Kidney epithelial cell (primary cell): ENCODE measurements at places on chromosomes 6 and 20.

- no peak for DNase-seq
These were observed 194.2 kb upstream of the SGK1 start for GRCh38 chr6:134511984-134512683.

GRCh38 chr6:70764706-70765105 is 97.0 kb downstream of the SMAP1 start:
- DNase-seq: no peak

GRCh38 chr6:15527838-15528617 is 134.8 kb downstream of the DTNBP1 start:
- no peak for DNase-seq

DNA sequence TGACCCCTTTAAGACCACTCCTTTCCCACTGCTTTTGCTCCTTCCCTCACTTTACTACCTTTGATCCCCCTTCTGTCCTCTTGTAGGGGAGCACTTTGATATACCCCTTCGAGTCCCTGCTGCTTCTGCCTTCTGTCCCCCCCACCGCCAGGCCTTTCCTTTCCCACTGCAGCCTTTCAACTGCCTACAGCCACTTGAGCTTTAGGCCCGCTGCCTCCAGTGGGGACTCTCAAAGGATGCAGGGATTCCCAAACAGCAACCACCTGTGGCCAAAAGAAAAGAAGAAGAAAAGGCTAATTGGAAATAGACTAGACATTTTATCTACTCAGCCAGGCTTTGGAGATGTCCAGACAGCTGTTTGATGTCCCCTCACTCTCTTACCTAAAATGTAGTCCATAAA is 77.0 kb upstream of the DTNBP1 start:
- DNase-seq: no peak

GRCh38 chr20:14826543-14827313 is 489.3 kb upstream of the FLRT3 start:
- DNase-seq: no peak

DNA sequence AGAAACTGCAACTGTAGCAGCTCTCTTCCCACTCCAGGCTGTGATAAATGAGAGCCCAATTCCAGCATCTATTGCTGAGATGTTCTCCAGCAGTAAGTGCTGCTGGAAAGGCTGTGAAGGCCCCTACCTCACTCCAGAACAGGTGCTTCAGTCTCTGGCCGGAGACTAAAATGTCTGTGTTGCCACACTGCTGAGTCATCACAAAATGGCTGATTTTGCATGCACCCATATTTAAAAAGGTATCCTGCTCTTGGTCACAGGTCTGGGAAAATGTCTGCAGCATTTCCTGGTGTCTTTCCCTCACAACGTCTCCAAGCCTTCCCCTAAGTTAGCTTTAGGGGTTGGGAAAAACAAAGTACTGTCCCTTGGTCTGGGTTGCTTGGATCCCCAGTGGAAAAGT is 95.1 kb downstream of the TPBG start:
- DNase-seq: no peak
